Activated CD4-positive, alpha-beta T cell treated with anti-CD3 and anti-CD28 coated beads, Interleukin-2, amount 50 U/mL, for 48 hours (primary cell): ENCODE measurements at places on chromosomes 13 and 19.

- DNase-seq = no peak
Observed at GRCh38 chr13:113157206-113157928, 1.1 kb upstream of the PROZ start.

- DNase-seq = no peak
Observed at GRCh38 chr19:23415561-23416191, 20.4 kb upstream of the ZNF91 start.

- DNase-seq = no peak
Observed at GRCh38 chr19:35226748-35227147, 1.8 kb downstream of the FAM187B start.

GRCh38 chr19:16069813-16070365, 6.4 kb upstream of the TPM4 start:
- no peak for DNase-seq

DNA sequence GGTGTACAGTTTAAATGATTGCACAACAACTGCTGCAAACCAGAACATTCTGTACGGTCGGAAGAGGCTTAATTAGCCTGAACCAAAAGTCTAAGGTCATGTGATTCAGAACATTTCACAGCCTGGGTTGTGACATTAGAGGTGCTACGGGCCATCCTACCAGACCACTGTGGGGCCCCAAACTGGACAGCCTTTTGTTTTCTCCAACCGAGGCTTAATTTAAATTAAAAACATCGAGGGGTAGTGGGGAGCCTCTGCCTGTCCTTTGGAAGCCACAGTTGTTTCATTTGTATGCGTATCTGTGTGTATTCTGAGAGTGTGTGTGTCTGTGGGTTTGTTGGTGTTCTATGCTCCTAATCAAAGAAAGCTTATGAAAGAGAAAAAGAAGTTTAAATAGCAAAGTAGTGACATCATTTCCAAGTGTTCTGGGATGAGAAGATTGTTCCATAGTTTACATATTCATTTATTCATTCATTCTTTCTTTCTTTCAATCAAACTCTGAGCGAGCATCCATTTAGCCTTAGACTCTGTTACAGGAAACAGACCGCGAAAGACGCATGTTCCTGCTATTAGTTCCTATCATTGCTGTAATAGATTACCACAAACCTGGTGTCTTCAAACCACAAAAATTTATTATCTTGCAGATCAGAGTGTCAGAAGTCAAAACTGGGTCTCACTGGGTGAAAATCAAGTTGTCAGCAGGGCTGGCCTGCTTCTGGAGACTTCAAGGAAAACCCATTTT, 444.8 kb downstream of the FOXO1 start:
- DNase-seq = peak; percentile 42

DNA sequence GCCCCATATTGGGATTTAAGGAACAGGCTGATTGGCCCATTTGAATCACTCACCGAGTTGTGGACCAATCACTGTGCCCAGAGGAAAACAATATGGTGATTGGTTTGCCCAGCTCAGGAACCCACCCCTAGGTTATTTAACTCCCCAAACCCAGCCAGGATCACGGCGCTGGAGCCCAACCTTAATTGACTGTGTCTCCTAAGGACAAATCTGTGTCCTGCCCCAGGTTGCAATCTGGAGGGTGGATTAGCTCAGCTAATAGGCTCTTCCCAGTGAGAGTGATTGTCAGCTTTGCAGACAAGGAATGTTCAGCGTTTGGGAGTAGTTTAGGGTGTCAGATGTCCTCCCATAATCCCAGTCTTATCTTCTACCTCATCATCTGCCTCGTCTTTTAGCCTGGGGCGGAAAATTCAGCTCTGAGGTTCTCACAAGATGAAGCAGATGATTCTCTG, 3.5 kb upstream of the ZNF358 start:
- DNase-seq = no peak

- DNase-seq = no peak
Observed at GRCh38 chr13:73827434-73827833, 306.8 kb downstream of the KLF12 start.

DNA sequence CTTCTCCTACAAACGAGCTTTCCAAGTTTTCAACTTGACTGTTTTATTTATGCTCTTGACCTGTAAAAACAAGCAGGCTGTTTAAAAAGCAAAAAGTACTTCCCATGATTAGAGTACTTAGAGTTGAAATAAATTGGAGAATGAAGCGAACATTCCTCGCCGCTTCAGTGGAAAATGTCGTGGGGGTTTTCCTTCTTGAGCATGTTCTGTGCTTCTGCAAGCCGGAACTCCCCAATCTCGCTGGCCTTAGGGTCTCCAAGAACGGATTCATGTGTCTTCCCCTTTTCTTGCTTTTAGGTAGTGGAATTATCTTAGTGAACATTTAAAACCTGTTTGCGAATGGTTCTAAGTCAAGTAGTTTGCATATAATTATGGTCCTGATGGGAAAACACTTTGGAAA, 103.6 kb upstream of the ZNF536 start:
- DNase-seq = no peak

- no peak for DNase-seq
Observed at GRCh38 chr19:55579766-55580621, 654 bp downstream of the ZNF579 start.

DNA sequence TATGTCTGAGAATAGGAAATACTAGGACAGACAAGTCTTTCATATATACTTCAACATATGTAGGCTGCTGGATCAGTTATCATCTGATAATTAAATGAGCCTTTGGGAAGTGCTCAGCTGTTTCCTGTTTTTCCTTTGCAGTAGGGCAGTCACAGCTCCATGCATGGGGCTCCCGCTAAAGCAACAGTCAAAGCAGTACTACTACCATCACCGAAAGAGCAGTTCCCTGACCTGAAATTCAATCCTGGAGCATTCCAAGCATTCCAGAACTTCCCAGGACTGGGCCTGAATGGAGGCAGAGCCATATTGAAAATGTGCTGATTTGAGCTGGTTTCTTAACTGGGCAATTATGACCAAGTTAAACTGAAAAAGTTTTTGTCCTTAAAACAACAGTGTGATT, 20.5 kb downstream of the MICU2 start:
- DNase-seq = no peak

DNA sequence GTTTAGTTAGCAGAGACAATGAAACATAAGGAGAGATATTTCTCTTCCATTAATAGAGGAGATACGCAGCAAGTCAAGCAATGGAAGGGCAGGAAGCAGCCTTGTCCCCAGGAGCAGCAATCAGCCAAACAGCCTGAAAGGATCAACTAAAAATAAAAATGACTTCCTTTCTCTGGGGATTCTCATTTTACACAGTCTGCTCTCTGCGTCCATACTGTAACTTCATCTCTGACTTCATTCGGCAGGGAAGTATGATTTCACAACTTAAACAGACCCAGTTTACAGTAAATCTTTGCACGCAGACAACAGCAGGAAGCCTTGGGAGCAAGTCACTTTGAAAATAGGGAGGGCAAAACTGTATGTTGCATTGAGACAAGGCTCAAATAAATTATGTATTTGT, 826.7 kb downstream of the DIAPH3 start:
- DNase-seq = no peak

DNA sequence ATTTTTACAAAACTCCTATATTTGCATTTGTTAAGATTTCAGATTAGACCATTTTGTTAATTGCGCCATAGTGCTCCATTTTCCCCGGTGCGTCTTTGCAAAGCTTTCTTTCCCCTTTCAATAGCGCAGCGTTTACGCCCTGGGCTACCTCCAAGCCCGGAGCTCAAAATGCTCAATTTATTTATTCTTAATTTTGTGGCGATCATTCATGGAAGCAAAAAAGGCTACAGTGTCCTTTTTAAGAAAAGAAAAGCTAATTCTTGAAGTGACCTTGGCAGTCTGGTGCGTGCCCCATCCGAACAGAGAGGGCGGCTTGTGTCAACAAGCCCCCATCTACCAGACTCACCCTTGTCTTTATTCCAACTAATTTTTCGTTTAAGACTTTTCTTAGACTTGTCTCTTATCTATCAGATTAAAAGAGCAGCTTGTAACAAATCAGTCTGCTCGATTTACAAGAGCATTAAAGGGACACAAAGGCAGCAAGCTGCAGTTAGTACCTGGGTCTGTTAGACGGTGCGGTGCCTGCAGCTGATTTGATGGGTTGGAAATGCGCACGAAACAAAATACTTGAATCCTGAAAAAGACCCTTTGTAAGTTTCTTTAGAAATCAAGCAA, 30.1 kb downstream of the GSX1 start:
- DNase-seq = no peak

DNA sequence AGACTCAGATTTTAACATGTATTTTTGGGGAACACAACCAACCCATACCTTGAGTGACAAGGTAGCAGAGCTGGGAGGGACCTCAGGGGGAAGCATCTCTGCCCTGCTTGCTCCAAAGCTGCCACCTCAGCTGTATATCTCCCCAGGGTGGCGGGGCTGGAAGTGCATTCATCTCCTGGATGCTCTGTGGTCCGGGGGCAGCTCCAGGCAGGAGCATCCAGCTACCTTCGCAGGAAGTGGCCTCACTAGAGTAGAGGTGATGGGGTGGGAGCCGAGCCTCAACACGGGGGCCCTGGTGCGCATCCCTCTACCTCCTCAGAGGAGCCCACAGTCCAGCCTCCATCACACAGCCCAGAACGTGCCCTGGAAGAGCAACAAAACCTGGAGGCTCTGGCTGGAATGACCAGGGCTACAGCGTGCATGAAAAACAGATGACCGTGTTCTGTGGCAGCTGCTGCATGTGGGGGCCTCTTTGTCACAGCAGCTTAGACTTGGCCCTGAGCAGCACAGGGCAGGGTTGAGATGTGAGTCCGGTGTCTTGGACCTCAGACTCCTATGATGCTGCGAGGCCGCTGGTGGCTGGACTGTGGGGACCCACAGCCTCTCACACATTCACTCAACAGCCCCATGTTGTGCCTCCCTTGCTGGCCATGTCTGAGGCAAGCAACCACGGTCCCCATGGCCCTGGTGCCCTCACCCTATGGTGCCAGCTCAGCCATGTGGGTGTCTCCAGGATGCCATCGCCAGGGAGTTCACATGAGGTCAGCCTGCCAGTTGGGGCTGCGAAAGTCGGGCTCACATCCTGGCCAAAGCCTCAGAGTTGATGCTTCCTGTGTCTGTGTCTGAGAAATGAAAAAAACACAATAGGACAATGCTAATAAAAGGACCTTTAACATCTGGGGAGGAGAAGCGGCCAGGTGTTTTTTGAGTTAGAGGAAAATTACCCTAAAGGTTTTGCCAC, 17.1 kb upstream of the GAS6 start:
- DNase-seq = no peak

- no peak for DNase-seq
Observed at GRCh38 chr19:37243206-37243632, 25.2 kb downstream of the ZNF383 start.

GRCh38 chr13:110875241-110875640, 39.6 kb downstream of the ANKRD10 start:
- no peak for DNase-seq
